ENCODE measurements at places on chromosomes 4 and X.

DNA sequence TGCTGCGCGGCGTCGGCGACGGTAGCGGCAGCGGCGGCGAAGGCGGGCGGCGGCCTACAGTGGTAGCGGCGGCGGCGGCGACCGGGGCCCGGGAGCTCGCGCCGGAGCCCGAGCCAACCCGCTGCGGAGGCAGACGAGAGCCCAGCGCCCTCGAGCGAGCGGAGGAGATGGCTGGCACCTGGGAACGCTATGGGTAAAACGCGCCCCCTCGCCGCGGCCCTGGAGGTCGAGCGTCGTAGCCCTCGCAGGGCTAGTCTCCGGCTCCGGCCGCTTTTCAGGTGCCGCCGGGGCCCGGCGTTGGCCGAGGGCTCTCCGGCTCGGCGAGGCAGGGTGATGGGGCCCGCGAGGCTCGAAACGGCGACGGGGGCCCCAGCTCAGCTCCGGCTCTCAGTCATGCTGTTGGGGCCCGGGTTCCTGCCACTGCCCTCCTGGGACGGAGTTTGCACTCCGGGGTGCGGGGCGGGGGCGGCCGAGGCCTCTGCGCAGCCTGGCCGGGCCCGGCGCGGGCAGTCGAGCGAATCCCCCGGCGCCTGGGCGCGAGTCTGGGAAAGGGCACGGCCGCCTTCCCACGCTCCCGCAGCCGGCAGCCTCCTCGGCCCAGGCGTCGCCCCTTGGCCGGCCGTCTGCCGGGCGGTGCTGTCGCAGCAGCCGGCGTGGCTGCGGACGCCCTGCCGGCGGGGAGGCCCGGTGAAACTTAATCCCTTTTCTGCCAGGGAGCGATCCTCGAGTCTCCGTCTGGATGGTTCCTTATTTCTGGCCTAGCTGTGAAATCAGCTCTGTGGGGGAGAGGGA is 768 bp downstream of the MID2 start:
- peak; percentile 31 for DNase-seq

DNA sequence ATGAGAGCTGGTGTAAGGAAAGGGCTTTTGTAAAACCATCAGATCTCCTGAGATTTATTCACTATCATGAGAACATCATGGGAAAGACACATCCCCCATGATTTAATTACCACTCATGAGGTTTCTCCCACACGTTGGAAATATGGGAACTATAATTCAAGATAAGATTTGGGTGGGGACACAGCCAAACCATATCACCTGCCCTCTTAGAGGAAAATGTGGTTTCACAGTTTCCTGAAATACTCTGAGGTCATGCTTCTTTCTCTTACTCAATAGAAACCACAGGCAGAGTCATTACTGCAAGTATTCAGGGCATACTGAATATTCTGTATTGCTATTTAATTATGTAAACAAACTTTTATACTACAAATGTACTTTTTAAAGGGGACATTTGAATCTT is 1453.3 kb downstream of the PCDH18 start:
- peak; percentile 29 for DNase-seq

- DNase-seq = peak; percentile 54
Observed at GRCh38 chrX:74119016-74119910, 184.7 kb upstream of the ZCCHC13 start.

- no peak for DNase-seq
Observed at GRCh38 chrX:5142644-5143043, 1086.0 kb downstream of the NLGN4X start.

- DNase-seq = no peak
Observed at GRCh38 chr4:126405369-126405982, 1090.7 kb downstream of the FAT4 start.

- peak; percentile 53 for DNase-seq
Observed at GRCh38 chr4:115113506-115114106, at the start of gene NDST4. Gene NDST4 (minus strand): TSS chr4:115113620. CDS start chr4:115077036, 36,584 bp downstream.

DNA sequence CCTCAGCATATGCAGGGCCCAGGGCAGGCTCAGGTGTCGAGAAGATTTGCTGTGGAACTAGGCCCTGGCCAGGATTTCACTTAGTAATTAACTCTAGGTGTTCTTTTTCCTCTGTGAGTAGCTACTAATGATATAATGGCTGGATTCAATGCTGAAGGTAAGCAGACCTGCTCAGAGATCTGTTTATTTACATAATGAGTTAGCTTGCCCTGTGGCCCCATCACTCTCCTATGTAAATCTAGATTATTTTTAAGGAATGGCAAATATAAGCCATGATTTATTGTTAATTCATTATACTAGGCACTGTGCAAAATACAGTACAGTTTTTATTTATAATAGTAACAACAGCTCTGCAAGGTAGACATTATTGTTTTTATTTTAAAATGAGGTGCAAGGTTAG is 117.2 kb downstream of the IRF2 start:
- no peak for DNase-seq

GRCh38 chrX:22950269-22951266 is 49.2 kb upstream of the DDX53 start:
- peak; percentile 88 for DNase-seq

- no peak for DNase-seq
Observed at GRCh38 chr4:32778025-32778424, 2057.9 kb downstream of the PCDH7 start.

GRCh38 chr4:173498023-173498422 is 32.0 kb downstream of the HAND2 start:
- no peak for DNase-seq

GRCh38 chr4:148079961-148080360 is 348.1 kb downstream of the ARHGAP10 start:
- no peak for DNase-seq

DNA sequence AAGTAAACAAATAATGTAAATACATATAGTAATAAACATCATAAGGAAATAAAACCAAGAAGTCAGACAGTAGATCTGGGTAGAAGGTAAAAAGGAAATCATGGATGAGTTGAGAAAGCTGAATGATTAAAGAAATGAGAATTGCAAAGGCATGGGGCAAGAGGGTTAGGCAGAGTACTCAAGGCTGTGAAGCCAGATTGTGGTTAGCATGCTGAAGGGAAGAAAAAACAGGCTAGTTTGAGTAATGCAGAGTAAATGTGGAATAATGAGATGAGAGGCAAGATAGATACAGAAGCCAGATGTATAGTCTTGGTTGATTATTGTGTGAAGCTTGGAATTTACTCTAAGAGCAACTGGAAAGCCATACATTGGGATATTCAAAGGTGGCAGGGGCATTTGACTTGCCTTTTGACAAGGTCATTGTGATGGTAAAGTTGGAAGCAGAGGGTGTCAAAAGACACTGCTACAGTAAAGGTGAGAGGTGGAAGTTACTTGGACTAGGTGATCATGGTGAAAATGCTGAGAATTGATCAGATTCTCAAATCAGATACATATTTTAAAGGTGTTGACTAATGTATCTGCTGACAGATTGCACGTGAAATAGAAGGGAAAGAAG is 307.0 kb downstream of the FSTL5 start:
- no peak for DNase-seq

DNA sequence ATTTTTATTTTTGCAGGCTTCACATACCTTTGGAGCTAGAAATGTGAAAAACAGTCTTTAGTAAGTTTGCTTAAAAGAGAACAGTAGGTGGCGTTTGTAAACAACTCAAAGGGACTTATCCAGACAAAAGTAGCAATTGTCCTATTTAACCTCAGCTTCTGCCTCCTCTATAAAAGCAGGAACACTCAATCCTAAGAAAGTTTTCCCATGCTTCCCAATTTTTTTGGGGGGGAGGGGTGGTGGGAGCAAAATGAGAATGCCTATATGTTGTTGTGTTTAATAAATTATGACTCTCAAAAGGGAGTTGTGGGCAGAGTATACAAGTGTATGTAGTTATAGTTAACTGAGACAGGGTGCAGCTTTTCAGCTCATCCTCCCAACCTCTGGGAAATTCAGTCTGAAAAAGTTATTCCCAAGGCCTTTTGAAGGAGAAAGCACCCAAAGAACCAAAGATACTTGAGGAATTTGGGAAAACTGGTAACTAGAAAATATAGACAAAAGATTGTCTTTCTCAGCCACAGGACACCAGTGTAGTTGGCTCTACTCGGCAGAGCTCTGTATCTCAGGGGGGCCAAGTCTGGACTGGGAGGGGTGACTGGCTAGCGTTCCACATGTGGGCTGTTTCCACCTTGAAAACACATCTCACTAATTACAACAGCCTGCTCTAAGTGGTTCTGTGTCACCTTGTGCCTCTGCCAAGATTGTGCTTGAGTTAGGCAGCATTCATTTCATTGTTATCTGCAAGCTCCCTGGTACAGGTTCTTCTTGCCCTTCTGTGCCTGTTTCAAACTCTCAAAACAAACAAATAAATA is 2.8 kb downstream of the SFRP2 start:
- no peak for DNase-seq

DNA sequence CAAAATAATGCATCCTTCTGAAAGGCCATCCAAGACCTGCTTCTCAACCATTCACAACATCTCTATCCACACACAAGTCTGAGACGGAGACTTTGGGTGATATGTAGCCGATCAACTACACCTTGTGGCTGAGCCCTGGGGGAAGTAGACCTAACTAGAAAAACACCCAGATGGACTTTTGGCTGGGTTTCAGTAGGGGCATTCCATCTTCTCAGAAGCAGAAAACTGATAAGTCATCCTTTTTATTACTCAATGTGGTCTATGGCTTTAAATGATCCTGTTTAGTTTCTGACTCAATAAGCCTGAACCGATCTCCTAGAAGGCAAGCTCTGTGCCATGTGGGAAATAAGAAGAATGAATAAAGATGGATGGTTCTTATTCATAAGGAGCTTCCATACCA is 82.5 kb upstream of the AFF2 start:
- no peak for DNase-seq

DNA sequence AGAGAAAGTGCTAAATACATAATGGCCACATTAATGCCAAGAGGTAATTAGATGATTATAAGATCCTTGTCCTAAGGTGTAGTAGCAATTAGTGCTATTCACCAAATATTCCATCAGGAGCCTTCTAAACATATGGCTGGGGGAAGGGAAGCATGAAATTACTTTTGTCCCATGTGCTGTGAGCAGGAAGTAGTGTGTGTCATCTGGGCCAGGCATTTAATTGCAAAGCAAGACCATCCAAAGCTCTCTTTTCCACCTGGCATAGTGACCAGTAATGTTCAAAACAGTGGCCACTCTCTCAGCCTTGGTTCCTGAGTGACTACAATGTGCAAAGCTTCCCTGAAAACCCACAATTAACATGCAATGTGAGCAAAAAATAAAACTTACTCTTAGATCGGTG is 144.2 kb upstream of the FAM241A start:
- DNase-seq = no peak

GRCh38 chrX:386239-386767 is 404 bp downstream of the PPP2R3B start:
- no peak for DNase-seq

- DNase-seq = no peak
Observed at GRCh38 chr4:98260047-98260578, 1.1 kb upstream of the RAP1GDS1 start.

DNA sequence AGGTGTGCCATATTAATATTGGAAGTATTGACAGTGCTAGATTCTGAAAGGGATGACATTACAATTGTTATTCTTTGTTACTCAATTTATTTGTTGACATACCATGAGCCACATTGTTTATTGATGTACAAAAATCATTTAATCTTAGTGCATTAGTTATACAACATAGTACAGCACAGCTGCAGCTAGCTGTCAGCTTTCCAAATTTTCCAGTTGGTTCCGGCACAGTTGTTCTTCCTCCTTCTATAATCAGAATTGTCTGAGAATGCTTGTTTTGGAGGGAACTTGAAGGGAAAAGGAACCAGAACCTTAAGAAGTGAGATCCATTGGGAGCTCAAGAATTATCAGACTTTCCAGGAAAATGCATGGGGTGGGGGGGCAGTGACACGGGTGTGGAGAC is 281.4 kb downstream of the ZIC3 start:
- no peak for DNase-seq

- DNase-seq = no peak
Observed at GRCh38 chr4:81796790-81797528, 325.3 kb upstream of the RASGEF1B start.

- no peak for DNase-seq
Observed at GRCh38 chrX:43809463-43809862, 72.8 kb downstream of the MAOB start.

DNA sequence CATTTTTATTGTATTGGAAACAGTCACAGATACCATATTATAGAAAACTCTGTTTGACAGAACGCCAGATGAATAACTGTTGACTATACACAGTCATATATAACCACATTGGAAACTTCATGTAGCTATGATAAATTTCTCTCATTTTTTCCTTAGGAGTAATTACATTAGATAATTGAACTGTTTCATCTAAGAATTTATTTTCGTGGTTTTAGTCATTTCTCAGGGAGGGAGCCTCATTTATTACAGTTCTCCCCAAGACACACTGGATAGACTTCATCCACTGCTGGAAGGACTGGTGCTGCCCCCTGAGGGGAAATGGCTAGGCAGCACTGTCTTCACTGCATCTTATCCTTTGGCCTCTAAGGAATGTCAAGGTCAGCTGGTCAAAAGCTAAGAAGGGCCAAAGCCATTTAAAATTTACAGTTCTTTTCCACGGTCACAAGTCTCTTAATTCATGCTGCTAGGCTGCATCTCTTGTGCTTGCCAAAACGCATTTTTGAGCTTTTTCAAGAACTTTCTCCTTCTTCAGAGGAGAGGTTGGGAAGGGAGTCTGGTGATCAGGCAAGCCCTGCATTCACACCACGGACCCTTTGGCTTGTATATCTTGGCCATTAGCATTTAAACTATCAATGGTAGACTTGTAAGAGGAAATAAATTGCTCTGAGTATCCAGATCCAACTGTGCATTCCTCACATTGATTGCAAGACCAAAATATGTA is 145.1 kb downstream of the CBR4 start:
- DNase-seq = no peak

GRCh38 chrX:130895299-130895698 is 7.7 kb downstream of the ENOX2 start:
- DNase-seq = no peak

DNA sequence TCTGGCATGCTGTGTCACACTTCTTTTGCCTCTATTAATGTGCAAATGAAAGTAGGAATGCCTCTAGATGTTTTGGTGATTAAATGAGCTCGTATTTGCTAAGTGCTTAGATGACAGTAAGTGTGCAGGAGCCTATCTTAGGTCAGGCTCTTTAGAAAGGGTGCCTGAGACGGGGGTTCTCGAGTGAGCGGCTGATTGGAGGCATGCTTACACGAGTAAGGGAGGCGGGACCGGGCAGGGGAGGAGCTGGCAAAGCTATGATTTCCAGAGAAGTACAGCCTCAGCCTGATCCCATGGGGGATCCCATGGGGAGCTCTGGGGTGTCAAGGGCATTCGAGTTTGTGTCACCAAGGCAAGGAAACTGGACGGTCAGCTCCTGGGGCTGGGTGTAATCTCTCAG is 44.8 kb downstream of the CLDN34 start:
- DNase-seq = no peak
